Colonic mucosa (tissue), 4 donors: ENCODE measurements at places on chromosomes 5 and 9. TPM values are rescaled to one million over a fixed set of nuclear protein-coding genes. Genes with fewer than 3 reads are reported as not detected.

GRCh38 chr5:133052317-133053175 lies 733 bp downstream of the HSPA4 start:
- no peaks in the 10 kb centered on the region for H3K27me3 ChIP-seq
- peak overlapping the region; percentile 99 for H3K27ac ChIP-seq
- H3K4me1 ChIP-seq = peaks cover 7% of the 10 kb centered on the region
- peak overlapping the region; percentile 76 for H3K4me3 ChIP-seq
- DNase-seq = peak; percentile 82

The RUSC2 gene
- total RNA-seq = 4.7 TPM

The ADAMTSL1 gene
- total RNA-seq = 14.7 TPM

DNA sequence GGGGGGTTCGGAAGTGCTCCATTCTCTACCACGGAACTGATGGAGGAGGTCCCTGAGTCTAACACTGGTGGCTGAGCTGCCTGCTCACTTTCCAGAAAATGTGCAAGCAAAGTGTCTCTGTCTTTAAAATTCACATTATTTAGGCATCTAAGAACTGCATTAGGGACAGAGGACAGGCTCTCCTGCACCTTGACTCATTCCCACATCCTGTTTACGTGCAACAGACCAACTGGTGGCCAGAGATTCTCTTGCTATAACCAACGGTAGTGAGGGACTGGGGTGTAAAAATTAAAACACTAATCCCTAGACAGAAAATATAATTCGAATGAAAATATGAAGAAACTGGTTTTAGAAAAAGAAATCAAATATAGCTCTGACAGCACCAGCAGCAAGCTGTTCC lies 320.9 kb downstream of the IRX2 start:
- H3K36me3 ChIP-seq = no peaks in the 10 kb centered on the region
- H3K27ac ChIP-seq = no peak overlapping the region
- H3K4me3 ChIP-seq = no peak overlapping the region
- DNase-seq = no peak
- H3K4me1 ChIP-seq = no peaks in the 10 kb centered on the region

DNA sequence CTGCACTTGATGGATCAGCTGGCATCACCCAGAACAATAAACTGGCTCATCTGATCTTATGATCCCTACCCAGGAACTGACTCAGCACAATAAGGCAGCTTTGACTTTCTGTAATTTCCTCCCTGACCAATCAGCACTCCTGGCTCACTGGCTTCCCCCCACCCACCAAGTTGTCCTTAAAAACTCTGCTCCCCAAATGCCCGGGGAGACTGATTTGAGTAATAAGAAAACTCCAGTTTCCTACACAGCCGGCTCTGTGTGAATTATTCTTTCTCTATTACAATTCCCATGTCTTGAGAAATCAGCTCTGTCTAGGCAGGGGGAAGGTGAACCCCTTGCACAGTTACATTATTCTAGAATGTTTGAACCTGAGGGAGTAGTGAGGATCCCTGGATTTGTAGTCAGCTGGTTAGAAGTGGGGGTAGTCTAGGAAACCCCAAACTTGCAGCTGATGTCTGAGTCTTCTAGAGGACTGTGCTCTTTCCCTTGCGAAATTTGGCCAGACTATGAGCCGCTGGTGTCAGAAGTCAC lies 111.7 kb upstream of the NEK6 start:
- no peaks in the 10 kb centered on the region for H3K4me1 ChIP-seq
- H3K27ac ChIP-seq = no peak overlapping the region
- no peak overlapping the region for H3K4me3 ChIP-seq

The GGTA1 gene
- total RNA-seq = 0.94 TPM

- no peaks in the 10 kb centered on the region for H3K4me1 ChIP-seq
- DNase-seq = no peak
- H3K36me3 ChIP-seq = no peaks in the 10 kb centered on the region
- H3K27ac ChIP-seq = no peak overlapping the region
Observed at GRCh38 chr9:4375424-4376200, 75.7 kb upstream of the GLIS3 start.

- no peak for DNase-seq
- no peak overlapping the region for H3K4me3 ChIP-seq
- H3K27ac ChIP-seq = no peak overlapping the region
- H3K36me3 ChIP-seq = no peaks in the 10 kb centered on the region
Observed at GRCh38 chr5:57325678-57326397, 152.0 kb downstream of the GPBP1 start.

GRCh38 chr5:140555747-140556312 lies 1.4 kb downstream of the SRA1 start:
- peaks cover 12% of the 10 kb centered on the region for H3K36me3 ChIP-seq
- DNase-seq = no peak
- H3K27me3 ChIP-seq = no peaks in the 10 kb centered on the region
- H3K4me3 ChIP-seq = peak overlapping the region; percentile 71
- peaks cover 16% of the 10 kb centered on the region for H3K4me1 ChIP-seq

DNA sequence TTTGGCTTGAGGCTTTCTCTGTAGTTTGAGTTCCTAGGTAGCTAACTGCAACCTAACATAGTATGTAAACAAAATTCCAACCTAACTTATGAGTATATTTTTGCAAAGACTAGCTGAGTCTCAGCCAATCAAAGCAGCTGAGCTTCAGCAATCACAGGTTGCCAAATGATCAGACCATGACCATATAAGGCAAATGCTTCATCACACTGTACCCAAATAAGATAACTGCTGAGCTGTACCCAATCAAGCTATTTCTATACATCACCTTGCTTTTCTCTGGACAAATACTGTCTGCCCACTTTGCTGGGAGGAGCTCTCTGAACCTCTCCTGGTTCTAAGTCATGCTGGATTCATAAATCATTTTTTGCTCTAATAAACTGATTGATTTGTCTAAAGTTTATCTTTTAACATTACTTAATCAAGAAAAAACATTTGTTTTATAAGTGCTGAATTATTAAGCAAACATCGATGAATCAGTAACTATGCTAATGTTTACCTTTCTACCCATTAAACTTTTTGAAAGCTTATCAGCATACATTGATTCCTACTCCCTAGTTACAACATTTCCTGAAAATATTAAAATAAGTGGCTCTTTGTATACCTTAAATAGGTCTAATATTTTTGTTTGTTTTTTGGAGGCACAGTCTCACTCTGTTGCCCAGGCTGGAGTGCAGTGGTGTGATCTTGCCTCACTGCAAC lies 129.7 kb upstream of the PCA3 start:
- no peak overlapping the region for H3K4me3 ChIP-seq
- no peaks in the 10 kb centered on the region for H3K36me3 ChIP-seq
- H3K27me3 ChIP-seq = no peaks in the 10 kb centered on the region
- DNase-seq = no peak

DNA sequence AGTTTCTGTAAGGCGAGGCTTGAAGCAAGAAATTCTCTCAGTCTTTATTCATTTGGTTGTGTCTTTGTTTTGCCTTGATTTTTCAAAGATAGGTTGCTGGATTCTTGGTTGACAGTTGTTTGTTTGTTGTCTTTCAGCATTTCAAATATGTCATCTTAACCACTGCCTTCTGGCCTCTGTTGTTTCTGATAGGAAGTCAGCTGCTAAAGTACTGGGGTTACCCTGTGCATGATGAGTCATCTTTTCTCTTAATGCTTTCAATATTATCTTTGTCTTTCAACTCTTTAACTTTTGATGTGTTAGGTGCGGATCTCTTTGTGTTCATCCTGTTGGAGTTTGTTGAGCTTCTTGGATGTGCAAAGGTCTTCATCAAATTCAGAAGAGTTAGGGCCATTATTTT lies 1571.3 kb downstream of the MAT2B start:
- H3K4me3 ChIP-seq = no peak overlapping the region
- no peaks in the 10 kb centered on the region for H3K27me3 ChIP-seq
- H3K4me1 ChIP-seq = no peaks in the 10 kb centered on the region
- H3K27ac ChIP-seq = no peak overlapping the region

- no peak overlapping the region for H3K4me3 ChIP-seq
- H3K27ac ChIP-seq = no peak overlapping the region
- H3K4me1 ChIP-seq = no peaks in the 10 kb centered on the region
- peaks cover 8% of the 10 kb centered on the region for H3K36me3 ChIP-seq
- H3K27me3 ChIP-seq = no peaks in the 10 kb centered on the region
Observed at GRCh38 chr5:131431794-131432193, 167.9 kb downstream of the CDC42SE2 start.

DNA sequence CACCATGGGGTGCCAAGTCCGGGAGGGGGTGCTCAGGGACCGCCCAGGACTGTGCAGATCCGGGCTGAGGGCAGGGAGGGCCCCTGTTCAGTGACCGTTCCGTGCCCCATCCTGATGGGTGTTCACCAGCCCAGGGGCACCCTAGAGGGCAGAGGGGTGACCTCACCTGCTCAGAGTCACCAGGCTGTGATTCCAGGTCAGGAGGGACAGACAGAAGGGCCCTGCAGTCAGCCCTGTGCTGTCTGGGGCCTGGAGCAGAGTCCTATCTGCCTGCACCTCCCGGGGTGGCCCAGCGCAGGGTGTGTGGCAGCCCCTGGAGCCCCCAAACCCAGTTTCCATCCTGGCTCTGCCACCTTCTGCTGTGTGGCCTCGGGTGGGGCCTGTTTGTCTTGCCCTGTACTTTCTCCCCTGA lies 241.9 kb downstream of the PBX3 start:
- no peak overlapping the region for H3K27ac ChIP-seq
- DNase-seq = no peak
- H3K4me3 ChIP-seq = no peak overlapping the region
- H3K36me3 ChIP-seq = no peaks in the 10 kb centered on the region

The PPP2CA gene
- 147 TPM for total RNA-seq

GRCh38 chr9:96121136-96121535 lies 180.8 kb downstream of the HSD17B3 start:
- DNase-seq = no peak
- H3K4me3 ChIP-seq = no peak overlapping the region
- H3K4me1 ChIP-seq = no peaks in the 10 kb centered on the region
- no peaks in the 10 kb centered on the region for H3K36me3 ChIP-seq

DNA sequence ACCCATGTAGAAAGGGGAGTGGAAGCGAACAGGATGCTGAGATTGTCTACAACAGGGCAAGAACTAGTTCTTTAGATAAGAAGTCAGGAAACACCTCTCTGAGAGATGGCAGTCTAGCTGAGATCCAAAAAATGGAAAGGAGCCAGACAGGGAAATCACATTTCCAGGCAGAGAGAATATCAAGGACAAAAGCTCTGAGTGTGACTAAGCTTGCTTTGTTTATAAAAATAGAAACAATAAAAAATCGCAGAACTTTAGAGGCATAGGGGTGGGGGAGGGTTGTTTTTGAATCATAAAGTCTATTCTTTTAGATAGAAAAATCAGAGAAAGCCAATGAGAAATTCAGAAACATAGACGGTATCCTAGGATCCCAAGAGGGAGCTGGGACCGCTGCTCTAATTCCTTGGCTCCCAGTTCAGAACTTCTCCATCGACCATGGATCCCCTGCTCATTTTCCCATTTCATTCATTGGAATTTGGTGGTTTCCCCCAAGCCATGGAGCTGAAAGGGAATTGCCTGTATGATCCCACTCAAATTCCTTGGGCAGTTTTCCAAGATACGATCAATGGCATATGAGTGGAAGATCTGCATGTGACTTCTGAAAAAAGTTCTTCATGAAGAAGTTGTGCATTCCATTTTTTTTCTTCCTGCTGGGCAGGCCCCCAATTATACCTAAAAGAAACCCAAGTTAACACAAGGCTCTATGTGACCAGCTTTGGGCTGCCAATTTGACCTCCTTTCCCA lies 182.0 kb downstream of the GRIA1 start:
- H3K4me1 ChIP-seq = no peaks in the 10 kb centered on the region
- H3K4me3 ChIP-seq = no peak overlapping the region
- no peak for DNase-seq
- H3K27ac ChIP-seq = no peak overlapping the region
- H3K27me3 ChIP-seq = no peaks in the 10 kb centered on the region
- no peaks in the 10 kb centered on the region for H3K36me3 ChIP-seq

The CDC20B gene
- not detected for total RNA-seq

- H3K4me3 ChIP-seq = no peak overlapping the region
- no peak overlapping the region for H3K27ac ChIP-seq
- H3K27me3 ChIP-seq = no peaks in the 10 kb centered on the region
- H3K4me1 ChIP-seq = no peaks in the 10 kb centered on the region
Observed at GRCh38 chr5:50564079-50564478, 102.4 kb upstream of the PARP8 start.

The RGS3 gene
- 71.1 TPM for total RNA-seq

- no peaks in the 10 kb centered on the region for H3K36me3 ChIP-seq
- H3K27me3 ChIP-seq = no peaks in the 10 kb centered on the region
- no peak overlapping the region for H3K4me3 ChIP-seq
- DNase-seq = no peak
- peak overlapping the region; percentile 70 for H3K27ac ChIP-seq
Observed at GRCh38 chr9:108270561-108270960, 585.2 kb downstream of the ACTL7B start.

DNA sequence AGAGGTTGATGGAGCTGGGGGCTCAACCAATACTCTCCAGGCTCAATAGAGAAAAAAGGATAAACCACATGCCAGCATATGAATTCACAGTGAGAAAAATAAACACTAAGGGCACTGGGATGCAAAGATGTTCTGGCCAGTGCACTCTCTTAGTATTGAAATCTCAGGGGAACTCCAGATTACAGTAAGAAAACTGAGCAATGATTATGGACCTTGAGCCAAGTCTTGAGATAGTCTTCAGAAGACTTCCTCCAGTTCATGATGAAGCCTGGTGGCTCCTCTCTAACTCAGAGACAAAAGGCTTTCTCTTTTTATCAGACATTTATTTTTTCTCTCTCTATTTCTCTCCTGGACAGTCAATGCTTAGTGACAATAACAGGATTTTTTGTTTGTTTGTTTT lies 139.8 kb upstream of the SPEF2 start:
- no peak overlapping the region for H3K4me3 ChIP-seq
- H3K4me1 ChIP-seq = no peaks in the 10 kb centered on the region
- no peak for DNase-seq
- no peak overlapping the region for H3K27ac ChIP-seq

GRCh38 chr5:60350794-60351193 lies 349.2 kb downstream of the DEPDC1B start:
- H3K4me3 ChIP-seq = no peak overlapping the region
- no peaks in the 10 kb centered on the region for H3K4me1 ChIP-seq
- H3K27me3 ChIP-seq = no peaks in the 10 kb centered on the region
- H3K27ac ChIP-seq = no peak overlapping the region
- no peaks in the 10 kb centered on the region for H3K36me3 ChIP-seq

DNA sequence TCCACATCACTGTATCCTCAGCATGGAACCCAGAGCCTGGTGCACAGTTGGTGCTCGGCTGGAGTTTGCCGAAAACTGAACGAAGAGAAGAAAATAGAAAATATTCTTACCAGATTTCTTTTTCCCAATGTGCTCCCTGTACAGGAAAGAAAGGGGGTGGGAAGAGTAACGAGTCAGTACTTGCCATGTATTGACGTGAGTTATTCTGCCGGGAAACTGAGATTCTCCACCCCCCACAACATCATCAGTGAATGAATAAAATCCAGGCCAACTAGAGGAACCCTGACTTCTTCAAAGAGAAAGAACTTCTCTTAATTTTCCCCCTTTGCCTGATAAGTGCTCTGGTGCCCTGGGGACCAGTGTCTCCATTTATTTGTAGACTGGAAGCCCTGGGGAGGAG lies 80.6 kb downstream of the SH3PXD2B start:
- H3K4me3 ChIP-seq = no peak overlapping the region
- H3K27me3 ChIP-seq = no peaks in the 10 kb centered on the region
- no peak for DNase-seq
- no peaks in the 10 kb centered on the region for H3K4me1 ChIP-seq

GRCh38 chr9:76298521-76299144 lies 95.6 kb downstream of the RFK start:
- no peaks in the 10 kb centered on the region for H3K27me3 ChIP-seq
- no peaks in the 10 kb centered on the region for H3K4me1 ChIP-seq
- DNase-seq = no peak
- H3K27ac ChIP-seq = no peak overlapping the region
- H3K4me3 ChIP-seq = no peak overlapping the region
